ENCODE measurements at places on chromosomes 5 and 9.

DNA sequence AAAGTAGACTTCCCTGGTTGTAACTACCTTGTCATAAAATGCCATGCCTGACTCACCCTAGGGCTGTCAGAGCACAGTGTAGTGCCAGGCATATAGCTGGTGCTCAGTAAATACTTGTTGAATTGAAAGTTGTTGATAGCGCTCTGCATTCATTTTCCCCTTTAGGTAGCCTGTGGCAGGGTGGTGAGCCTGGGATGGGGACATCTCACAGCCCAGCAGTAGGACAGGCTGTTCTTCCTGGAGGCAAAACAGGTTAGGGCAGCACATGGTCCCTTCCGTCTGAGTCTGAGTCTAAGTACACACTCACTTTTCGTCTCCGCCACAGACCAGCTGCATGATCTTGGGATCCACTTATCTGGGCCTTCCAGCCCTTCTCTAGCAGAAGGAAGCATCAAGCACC, 401.9 kb downstream of the ZSWIM6 start:
- DNase-seq, result no peak

DNA sequence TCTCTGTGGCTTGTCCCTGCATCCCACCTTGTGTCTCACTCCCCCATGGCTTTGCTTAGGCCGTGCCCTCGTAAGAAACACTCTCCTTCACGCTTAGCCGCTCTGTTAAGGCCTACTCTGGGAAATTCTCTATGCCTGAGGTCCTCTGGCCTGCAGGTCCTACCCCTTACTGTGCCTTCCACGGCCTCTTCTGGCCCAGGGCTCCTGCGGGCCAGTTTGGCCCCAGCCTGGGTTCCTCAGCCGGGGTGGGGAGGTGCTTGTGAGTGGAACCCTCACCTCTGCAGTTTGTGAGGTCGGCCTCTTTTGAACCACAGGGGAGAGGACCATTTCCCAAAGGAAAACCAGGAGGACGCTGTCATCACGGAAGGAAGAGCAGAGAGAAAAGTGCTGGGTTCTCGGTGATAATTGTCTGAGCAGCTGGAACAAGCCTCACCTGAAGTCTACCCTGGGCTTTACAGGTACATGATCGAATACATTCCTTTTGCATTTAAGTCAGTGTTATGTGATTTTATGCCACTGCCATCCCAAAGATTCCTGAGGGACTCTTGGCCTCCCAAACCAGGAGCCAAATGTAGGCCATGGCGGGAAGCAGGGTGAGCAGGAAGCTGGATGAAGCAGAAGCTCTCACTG, 28.8 kb upstream of the GFPT2 start:
- DNase-seq, result no peak

DNA sequence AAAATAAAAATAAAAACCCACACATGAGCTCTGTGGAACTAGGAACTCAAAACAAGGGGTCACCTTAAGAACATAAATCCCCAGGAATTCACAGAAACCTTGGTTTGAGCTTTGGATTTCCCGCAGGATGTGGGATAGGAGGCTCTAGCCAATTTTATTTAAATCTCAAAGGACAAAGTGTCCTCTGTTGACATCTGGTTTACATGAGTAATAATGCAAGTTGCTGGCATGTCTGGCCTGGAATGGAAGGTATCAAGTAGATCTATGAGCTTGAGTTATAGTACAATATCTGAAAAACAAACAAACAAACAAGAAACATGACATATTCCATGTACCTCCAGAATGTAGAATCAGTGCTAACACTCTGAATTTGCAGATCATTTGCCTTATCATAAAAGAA, 94.2 kb upstream of the SLIT3 start:
- DNase-seq, result no peak

- DNase-seq, result no peak
Observed at GRCh38 chr9:114855488-114855887, 49.6 kb upstream of the TNFSF15 start.

DNA sequence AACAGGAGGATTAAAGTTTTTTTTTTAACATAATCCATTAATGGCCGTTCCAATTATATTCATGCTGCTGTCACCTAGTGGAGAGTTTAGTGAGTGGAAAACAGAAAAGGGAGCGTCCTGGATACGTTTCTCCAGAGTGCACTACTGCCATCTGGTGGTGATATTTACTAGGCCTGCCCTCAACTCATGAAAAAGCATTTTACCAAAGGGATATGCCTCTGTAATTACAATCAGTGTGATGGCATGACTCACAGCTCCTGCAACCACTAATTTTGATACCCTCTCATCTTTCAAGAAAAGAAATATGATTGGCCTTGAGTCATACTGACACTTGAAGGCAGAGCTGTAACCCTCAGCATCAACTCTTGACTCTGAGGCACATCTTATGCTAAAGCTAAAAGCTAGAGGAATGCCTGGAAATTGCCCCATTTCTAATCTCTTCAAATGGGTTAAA, 20.1 kb downstream of the MINAR2 start:
- no peak for DNase-seq

GRCh38 chr5:13478831-13479465, 465.5 kb downstream of the DNAH5 start:
- DNase-seq, result no peak

DNA sequence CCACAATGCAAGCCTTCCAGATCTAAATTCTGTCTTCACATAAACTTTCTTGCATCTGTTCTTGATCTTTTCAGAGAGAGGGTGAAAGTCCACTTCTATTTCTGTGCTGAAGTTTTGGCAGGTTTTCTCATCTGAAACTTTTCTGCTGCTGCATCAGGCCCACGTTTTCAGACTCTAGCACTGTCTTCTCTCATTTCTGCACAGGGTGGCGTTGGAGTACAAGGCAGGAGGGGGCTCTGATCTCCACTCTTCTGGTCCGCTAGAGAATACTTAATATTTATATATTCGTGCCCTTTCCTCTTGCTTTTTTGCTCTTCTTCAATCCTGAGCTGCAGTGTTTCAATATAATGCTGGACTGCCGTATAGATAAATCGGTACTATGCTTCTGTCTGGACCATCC, 204.0 kb upstream of the PRDM9 start:
- no peak for DNase-seq

DNA sequence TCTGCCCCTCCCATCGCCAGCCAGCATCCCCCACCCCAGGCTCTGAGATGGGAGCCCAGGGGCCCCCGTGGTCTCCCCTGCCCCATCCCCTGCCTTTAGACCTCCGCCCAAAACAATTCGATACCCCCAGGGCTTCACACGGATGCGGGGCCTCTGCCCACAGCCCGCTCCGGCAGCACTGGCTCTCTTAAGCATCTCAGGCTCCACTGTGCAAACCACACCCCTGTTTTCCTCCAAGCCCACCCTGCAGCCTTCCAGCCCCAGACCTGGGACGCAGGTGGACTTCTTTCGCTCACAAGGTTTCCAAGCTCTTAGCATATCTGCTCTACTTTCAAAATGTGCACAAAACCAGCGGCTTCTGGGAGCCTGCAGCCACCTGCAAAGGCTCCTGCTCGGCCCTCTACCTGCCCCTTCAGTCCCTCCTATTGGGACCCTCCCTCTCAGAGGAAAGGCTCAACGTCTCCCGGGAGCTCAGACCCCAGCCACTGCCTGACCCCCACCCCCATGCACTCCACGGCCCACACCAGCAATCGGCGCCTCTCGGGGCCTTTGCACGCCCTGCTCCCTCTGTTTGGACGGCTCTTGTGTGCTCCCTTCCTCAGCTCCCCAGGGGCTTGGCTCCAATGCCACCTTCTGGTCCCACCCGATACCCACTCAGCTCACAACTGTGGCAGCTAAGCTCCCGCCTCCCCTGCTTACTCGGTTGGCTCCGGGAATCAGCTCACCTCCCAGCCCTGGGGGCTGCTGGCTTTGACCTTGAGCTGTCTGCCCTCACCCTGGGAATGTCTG, 918 bp upstream of the SLC9A3 start:
- no peak for DNase-seq

DNA sequence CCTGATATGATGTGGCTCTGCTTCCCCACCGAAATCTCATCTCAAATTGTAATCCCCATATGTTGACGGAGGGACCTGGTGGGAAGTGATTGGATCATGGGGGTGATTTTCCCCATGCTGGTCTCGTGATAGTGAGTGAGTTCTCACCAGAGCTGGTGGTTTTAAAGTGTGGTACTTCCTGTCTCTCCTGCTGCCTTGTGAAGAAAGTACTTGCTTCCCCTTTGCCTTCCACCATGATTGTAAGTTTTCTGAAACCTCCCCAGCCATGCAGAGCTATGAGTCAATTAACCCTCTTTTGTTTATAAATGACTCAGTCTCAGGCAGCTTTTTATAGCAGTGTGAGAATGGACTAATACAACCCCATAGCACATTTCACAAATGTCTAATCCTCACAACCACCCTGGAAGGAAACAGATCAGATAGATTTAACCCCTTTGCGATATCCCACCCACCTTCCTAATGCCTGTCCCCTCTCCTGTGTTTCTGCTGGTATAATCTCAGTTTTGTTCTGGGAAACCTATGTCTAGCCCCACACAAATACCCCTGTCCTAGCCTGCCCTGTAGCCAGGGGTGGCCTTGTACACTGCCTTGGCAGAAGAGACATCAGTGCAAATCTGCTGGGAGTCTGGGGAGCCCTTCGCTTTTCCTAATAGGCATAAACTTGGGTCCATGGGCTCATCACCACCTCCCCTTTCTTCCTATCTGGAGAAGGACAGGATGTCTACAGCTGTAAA, 157.0 kb upstream of the RAI14 start:
- DNase-seq, result no peak

DNA sequence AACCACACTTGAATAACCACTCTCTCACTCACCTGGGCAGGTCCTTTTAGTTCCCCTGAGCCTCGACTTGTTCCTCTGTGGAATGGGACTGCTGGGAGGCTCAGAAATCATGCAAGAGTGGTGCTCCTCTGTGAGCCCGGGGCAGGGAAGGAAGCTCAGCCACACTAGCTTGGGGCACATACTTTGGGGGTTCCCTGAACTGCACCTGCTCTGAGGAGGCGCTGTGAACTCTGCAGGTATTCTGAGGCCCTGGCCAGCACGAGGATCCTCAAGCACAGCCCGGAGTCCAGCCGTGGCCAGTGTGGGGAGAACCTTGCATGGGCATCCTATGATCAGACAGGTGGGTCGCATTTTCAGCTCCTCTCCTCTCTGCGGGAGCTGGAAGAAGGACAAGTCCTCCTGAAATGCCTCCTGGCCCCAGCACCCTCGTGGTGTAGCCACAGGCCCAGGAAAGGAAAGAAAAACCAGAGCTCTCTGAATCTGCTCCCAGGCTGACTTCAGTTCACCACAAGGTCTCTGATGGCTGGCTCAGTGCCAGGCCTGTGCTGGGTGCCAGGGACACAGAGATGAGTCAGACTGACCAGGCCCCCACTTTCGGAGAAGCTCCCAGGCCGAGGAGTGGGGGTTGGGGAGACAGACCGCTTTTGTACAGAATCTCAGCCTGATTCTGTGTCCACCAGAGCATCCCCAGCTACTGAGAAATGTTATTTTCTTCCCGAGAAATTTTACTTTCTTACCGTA, 11.9 kb downstream of the GLIPR2 start:
- peak; percentile 51 for DNase-seq

DNA sequence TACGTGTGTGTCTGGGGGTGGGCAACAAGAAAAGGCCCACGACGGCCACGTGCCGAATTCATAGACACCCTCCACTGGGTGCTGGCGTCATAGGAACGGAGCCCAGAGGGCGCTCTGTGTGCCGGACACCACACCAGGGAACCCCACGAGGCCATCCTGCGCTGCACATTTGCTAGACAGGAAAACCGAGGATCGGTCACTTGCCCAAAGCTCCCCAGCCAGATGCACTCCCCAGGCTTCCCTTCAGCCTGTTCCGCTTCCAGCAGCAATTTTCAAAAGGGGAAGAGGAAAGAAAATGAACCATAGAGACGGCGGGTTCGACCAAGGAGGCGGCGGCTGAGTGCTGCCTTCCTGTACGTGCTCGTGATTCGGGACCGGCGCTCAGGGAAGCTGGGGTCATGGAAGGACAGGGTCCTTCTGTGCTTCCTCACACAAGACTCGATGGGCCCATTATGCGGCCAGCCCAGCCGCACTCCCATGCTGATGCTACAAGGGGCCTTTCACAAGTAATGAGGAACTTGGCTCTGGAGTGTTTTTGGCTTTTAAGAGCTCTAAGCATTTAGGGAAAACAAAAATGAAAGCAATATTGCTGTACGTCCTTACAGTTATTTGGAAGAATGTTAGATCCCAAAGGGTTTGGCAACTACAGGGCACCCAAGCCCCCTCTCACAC, 124.6 kb upstream of the SARDH start:
- DNase-seq, result no peak

- DNase-seq, result no peak
Observed at GRCh38 chr9:101365181-101365580, 19.6 kb downstream of the BAAT start.

GRCh38 chr9:33011831-33012230, 10.4 kb upstream of the APTX start:
- no peak for DNase-seq

DNA sequence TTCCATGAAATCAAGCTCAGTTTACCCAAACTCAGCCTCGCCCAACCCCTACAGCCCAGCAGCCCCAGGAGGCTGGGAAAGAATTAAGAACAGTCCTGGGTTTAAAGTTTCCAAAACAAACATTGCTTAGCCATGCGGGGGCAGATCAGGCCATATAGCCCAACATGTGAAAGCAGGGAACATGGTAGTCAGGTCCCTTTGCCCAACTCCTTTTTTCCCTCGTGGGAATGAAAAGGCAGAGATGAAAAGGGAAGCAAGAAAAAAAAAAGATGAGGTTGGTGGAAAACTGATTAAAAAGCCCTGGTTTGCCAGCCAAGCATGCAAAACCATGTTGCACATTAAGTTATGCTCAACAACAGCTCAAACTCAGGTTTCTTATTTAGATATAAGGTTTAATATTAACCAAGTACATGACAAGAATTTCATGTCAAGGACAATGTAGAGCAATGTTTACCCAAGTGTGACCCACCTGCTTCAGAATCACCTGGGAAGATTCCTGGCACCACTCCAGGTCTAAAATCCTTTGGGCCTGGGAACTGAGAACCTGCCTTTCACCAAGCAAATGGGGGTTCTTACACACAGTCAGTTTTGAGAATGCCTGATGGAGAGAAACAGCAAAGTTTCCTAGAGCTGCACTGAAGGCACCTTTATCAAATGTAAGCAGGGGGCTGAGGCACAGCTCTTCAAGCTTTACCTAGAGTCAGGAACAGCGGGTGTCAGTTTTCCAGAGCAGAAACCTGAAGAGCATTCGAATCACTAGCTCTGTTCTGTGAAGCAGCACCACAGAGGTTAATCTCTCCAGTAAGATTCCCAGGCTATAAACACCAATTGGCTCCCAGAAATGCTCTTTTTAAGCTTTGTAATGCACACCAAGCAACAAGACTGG, 1.7 kb downstream of the FREM1 start:
- no peak for DNase-seq

DNA sequence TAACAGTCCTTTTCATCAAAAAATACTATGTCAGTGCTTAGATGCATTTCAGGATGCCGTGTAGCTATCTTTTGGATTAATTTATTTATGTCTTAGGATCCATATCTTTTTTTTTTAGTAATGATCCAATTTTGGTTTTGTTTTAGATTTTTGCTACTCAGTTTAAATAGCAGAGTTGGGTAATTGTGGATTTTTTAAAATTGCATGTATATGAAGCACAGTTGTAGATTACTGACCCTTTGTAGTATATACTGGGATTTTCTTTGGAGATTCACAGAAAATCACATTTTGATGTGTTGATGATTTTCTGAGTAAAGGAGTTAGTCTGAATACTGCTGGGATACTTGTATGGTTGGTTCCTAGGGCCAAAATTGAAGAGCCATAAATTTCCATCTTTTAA, 111.8 kb downstream of the NIPBL start:
- no peak for DNase-seq

Data from esophagus squamous epithelium (tissue), 5 donors.